ENCODE measurements at places on chromosomes 16 and 17.

GRCh38 chr17:14780097-14780651 is 479.3 kb downstream of the HS3ST3B1 start:
- no peak for DNase-seq

DNA sequence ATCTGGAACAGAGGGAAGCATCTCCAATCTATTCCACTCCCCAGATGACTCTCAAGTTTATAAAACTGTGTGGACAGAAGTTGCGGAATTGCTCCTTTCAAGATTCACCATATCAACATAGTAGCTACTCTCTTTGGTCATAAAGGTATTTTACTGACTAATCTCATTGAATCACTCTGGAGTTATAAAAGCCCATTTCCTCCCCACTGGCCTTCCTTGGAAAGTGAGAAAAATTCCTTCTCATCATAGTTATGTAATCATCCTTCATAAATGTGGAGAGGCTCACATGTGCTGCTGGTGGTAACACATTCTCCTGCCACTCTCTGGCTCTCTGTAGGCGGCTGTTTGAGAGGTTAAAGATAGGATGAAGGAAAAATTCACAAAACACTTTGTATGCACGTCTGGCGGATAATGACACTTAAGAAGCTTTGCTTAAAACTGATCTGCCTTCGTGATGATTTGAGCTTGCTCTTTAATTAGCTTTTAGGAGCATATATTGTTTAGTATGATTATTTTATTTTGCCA is 1034.0 kb upstream of the EEF2KMT start:
- no peak for DNase-seq

GRCh38 chr17:45160447-45161287 is 1.0 kb upstream of the HEXIM2 start:
- no peak for DNase-seq

GRCh38 chr16:9526791-9527190 is 435.3 kb downstream of the HAPSTR1 start:
- no peak for DNase-seq

DNA sequence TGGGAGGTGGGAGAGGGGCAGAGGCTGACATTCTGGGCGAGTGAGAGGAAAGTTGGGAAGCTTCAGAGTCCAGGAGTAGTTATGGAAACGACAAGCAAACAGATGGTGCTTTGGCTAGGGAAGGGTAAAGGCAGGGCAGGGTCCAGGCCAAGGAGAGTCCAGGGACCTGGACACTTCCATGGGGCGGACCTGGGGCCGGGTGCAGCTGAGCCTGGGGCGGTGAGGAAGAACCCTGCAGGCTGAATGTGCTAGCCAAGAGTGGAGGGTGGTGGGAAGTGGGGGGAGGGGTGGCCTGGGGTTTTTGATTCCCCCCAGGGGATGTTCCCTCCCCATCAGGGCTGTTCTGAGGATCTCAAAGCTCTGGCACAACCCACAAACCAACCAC is 2.6 kb downstream of the PPP1R9B start:
- DNase-seq = no peak

- DNase-seq = no peak
Measured at GRCh38 chr17:75820094-75821080, 23.8 kb downstream of the UNC13D start.

- no peak for DNase-seq
Measured at GRCh38 chr17:40124279-40125141, 2.7 kb downstream of the MSL1 start.

GRCh38 chr17:3681057-3681456 is 12.4 kb downstream of the EMC6 start:
- DNase-seq = no peak

- DNase-seq = no peak
Measured at GRCh38 chr17:42038221-42038973, 12.0 kb downstream of the C17orf113 start.

DNA sequence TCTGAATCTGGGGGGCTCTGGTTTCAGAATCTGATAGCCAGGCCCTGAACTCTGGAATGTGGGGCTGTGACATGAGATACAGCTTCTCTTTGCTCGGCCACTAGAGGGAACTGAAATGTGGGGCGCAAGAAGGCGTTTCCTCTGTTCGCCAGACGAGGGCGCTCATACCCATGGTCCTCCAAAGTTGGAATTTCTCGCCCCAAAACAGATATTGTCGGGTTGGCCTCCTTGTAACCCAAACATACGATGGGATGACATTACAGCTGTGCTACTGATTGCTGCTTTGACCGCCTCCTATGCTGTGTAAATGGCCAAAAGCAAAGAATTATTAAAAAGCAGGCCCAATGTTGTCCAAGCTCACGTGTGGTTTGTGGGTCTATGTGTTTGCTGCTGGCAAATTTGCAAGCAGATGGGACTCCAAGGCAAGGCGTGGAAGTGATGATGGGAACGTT is 13.1 kb upstream of the MSI2 start:
- DNase-seq = no peak

DNA sequence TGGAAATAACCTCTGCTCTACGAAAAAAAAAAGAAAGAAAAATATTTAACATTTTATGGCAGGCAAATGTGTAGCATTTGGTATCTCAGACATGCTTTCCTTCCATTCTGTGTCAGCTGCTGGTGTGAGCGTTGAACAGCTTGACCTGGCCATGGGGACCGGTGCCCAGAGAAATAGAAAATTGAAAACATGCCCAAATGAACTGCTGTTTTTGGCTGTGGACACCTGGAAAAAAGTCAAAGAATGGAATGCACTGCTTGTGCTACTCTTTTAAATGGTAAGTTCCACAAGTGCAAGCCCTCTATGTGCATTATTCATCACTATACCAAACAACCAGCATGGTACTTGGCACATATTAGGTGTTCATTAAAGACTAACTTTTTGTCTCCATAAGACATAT is 127.2 kb downstream of the CDH8 start:
- no peak for DNase-seq

DNA sequence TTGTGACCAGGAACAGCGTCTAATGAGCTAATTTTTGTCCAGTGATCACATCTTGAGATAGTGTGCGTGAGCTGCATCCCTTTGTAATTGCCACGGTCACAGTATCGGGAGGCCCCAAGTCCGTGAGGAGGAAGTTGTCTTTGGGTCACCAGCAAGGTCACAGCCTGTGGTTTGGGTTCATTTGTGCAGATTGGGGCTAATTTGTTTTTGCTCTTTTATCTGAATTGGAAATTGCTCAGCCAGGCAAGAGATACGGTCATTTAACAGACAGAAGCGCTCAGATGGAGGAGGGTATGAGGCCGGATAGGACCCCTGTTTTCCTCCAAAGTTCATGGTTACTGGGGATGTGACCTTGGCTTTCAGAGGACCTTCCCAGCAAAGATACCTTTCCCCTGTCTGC is 174.1 kb downstream of the SNX29 start:
- DNase-seq = no peak

GRCh38 chr17:28982131-28982793 is 23.6 kb downstream of the SEZ6 start:
- no peak for DNase-seq

DNA sequence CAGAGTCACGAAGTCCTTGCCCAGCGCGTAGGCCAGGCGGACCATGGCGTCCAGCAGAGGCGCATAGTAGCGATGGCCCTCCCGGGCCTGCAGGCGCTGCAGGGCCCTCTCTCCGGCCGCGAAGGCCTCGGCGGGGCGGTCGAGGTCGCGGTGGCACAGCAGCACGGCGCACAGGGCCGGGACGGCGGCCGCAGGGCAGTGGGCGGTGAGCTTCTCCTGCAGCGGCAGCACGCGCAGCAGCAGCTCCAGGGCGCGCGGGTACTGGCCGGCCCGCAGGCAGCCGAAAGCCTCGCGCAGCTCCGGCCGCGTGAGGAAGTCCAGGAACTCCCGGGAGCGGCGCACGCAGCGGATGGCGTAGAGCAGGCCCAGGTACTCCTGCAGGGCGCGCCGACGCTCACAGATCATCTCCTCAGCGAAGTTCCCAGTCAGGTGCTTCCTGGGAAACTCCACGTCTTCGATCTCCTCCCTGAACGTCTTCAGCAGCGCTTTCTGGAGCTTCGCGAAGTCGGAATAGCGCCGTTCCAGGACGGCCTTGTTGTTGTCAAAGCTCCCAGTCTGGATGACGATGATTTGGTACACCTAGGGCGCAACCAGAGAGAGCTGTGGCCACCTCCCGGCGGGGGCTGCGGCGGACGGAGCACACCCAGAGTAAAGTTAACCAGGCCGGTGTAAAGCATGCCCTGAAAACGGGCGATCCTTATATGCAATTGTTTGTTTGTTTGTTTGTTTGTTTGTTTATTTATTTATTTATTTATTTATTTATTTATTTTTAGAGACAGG is 7.4 kb downstream of the SNX20 start:
- no peak for DNase-seq

DNA sequence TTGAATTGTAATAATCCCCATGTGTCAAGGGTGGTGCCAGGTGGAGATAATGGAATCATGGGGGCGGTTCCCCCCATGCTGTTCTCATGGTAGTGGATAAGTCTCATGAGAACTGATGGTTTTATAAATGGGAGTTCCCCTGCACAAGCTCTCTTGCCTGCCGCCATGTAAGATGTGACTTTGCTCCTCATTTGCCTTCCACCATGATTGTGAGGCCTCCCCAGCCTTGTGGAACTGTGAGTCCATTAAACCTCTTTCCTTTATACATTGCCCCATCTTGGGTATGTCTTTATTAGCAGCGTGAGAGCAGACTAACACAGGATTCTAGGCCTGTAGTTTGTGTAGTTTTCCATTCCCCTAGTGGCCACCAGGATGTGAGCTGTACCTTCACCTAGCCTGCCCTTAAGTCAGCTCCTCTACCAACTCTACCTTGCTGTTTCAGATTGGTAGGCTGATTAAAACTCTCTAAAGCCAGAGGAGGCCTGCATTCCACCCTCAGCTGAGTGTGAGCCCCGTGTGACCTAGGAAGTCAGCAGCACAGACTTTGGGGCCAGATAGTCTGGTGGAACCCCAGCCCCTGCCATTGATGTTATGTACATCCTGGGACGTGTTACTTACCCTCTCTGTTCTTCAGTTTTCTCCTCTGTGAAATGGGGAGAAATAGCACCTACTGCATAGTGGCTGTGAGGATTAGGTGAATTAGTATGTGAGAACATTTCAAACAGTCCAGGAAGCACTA is 252.4 kb upstream of the CACNG5 start:
- DNase-seq = no peak

DNA sequence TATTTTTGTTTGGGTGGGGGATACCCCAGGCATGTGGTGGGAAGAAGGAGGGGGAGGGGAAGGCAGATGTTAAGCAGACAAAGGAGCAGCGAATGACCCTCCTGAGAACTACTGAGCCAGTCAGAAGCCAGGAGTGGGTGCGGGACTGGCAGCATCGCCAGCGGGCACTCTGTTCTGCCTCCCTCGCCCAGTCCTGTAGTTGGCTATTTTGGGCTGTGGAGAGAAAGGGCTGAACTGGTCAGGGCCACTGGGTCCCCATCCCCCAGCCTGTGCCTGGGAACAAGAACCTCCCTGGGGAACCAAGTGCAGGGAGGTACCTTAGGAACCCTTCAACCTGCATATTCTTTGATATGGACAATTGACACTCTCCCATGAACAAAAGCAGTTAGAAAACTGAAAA is 6.4 kb downstream of the LRRC3C start:
- DNase-seq = no peak

DNA sequence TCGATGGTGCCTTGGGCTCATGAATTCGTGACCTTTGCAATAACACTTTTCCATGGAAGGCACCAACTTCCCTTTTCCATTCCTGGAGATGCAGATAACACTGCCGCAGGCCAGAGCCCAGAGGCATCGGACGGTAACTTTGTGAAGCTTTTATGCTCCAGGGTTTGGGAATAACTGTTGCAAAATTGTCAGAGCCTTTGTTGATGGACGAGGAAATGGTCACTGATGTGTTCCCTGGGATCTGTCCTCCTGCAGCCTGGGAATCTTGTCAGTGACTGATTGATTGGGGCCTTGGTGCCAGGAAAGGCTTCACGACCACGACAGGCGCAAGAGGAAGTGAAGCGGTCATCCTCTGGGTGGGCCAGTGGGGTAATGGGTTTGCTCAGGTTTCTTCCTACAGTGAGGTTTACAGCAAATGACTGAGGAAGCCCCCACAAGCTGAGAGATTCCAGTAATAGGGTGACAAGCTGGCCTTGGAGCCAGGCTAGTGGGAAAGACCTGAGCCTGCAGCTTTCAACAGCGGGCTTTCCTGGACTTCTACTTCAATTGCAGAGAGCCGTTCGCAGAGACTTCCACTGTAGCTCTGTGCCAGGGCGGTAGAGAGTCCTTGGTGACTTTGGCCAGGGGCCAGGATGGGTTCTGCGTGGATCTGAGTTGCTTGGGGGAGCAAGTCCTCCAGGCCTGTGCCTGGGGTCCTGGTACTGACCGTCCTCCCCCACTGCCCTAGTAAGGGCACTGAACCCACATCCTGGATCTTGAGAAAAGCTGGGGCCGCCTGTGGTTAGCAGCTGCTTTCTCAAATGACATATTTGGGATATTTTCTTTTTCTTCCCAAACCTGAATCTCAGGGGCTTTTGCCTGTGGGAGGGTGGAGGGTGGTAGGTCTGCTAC is 37.6 kb downstream of the PGS1 start:
- no peak for DNase-seq

- no peak for DNase-seq
Measured at GRCh38 chr17:67139784-67140665, 95.7 kb downstream of the CACNG1 start.

DNA sequence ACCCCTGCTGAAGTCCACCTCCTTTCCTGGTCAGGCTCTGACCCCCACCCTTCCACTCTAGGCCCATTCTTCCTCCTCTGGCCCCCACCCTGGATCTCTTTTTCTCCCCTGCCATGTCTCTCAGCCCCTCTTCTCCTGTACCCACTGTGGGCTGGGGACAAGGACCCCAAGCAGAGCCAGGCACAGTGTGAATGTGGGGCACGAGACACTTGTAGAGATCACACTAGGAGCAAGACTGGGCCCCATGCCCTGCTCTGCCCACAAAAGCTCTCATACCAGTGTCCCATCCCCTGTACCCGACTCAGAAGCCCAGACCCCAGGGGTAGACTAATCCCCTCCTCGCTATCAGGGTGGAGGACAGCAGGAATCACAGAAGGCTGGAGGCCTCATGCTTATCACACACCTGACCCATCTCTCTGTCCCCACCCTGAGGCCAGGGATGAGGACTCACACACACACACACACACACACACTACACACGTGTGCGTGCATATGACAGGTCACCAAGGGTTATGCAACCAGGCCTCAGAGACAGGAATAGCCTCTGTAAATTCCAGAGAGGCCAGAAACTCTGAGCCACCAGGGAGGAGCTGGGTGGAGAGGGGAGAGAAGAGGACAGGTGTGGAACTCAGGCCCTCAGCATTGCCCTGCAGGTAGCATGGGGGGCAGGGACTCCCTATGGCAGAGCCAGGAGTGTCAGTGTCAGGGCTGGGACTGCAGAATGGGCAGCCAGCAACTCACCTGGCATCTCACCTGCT is 21.1 kb downstream of the ARHGAP27 start:
- no peak for DNase-seq
